Smooth muscle cell of trachea (primary cell): ENCODE measurements at places on chromosomes 2 and 18. TPM values are rescaled to one million over a fixed set of nuclear protein-coding genes. Genes with fewer than 3 reads are reported as not detected.

Gene LYPD1
- 0.33 and 0.73 TPM in 2 replicates for total RNA-seq

Gene PDCD1
- not detected in 2 replicates for total RNA-seq

Gene ALPI
- total RNA-seq: not detected in 2 replicates

Gene CCDC148
- 1.5 and 1.7 TPM in 2 replicates for total RNA-seq

Gene GALR1
- total RNA-seq: under 0.01 TPM in 1 of 2 replicates, not detected in the other

Gene SMYD5
- 27.1 and 31.0 TPM in 2 replicates for total RNA-seq

Gene CERS6
- 11.6 and 15.9 TPM in 2 replicates for total RNA-seq

Gene TXNDC2
- under 0.01 TPM in 2 replicates for total RNA-seq
